Left colon (tissue), 2 donors: ENCODE measurements at places on chromosomes 16 and 17. TPM values are rescaled to one million over a fixed set of nuclear protein-coding genes. Genes with fewer than 3 reads are reported as not detected.
A peak's percentile ranks its signal among the peaks of the same experiment; 100 is the strongest.

STARD3 gene
- 44.3 TPM for total RNA-seq

- DNase-seq, result no peak
Measured at GRCh38 chr16:10976634-10977033, 32.3 kb downstream of the CLEC16A start.

- no peak for DNase-seq
Measured at GRCh38 chr17:696369-696768, 18.3 kb downstream of the VPS53 start.

- DNase-seq, result peak; percentile 80
Measured at GRCh38 chr17:82031885-82032627, 578 bp downstream of the RAC3 start.

- no peak for DNase-seq
Measured at GRCh38 chr16:72311426-72311825, 139.5 kb upstream of the PMFBP1 start.

- DNase-seq, result no peak
Measured at GRCh38 chr16:61926766-61927165, 109.5 kb downstream of the CDH8 start.

- no peak for DNase-seq
Measured at GRCh38 chr16:70696355-70696754, 10.5 kb upstream of the MTSS2 start.

HOXB13 gene
- 88.0 TPM for total RNA-seq

USP43 gene
- 14.4 TPM for total RNA-seq

RCVRN gene
- 0.28 TPM for total RNA-seq

GRCh38 chr17:41343029-41343428 is 7.6 kb downstream of the KRT33A start:
- DNase-seq, result no peak

DHODH gene
- total RNA-seq, result 6.3 TPM

DNA sequence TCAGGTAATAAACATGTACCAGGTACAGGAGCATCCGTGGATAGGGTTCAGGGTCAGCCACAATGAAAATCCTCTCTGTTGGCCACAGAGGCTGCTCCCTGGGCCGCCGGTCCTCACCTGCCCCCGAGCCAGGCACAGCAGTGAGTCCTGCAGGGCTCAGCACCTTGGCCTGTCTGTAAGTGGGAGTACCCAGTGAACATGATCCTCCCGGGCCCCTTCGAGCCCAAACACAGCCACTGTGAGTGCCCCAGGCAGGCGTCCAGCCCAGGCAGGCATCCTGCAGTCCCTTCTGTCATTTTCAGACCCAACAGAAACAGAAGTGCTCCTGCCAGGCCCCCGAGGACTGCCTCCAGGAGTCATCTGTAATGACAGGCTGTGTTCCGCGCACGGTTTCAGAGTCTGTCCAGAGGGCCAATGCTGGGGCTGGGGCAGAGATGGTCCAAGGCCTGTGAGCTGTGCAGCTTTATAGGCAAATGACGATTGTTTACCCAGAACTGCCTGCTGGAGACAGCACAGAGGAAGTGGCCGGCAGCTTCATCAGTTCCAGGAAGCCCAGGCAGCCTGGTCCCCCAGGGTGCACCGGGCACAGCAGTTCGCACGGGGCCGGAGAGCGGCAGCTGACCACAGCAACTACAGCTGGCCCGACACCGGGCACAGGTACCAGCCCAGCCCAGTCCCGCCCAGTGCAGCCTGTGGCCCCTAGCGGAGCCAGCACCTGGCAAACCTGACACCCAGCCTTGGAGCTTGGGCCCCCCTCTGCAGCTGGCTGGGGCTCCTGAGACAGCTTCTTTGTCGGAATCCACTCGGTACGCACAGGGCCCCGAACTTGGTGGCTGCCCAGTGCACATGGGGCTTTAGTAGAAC is 13.2 kb downstream of the SLC7A5 start:
- peak; percentile 88 for DNase-seq

DNA sequence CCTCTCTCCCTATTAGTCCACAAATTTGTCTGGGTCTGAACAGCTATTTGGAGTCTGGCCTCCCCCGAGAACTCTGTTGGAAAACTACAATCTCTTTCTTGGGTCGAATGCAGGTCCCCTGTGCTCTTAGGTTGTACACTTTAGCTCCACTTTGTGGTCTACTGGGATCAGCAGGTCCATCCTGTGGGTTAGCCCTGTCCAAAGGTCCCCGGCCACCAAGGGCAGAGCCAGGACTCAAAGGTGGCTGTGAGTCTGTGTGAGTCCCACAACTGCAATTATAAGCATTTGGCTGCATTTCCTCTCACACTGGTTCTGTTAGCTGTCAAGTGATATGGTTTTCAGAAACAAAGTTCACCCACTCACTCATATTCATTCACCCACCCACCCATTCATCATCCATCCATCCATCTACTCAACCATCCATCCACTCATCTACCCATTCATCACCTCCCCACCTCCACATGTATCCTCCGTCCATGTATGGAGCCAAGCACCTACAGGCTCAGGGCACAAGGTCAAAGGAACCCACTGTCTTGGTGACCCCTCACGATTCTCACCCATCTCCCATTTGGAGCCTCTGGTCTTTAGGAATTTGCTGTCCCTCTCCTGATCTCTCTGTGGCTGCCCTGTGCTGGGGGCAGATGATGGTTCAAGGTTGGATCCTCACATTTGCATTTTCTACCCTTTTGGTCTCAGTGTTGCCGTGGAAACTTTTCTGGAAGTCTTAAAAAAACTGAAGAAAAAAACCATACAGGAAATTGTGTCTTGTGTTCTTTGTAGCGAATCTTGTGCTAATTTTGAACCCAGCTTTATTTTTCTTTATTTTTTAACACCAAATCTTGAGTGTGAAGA is 45.8 kb downstream of the IRF8 start:
- no peak for DNase-seq

DNA sequence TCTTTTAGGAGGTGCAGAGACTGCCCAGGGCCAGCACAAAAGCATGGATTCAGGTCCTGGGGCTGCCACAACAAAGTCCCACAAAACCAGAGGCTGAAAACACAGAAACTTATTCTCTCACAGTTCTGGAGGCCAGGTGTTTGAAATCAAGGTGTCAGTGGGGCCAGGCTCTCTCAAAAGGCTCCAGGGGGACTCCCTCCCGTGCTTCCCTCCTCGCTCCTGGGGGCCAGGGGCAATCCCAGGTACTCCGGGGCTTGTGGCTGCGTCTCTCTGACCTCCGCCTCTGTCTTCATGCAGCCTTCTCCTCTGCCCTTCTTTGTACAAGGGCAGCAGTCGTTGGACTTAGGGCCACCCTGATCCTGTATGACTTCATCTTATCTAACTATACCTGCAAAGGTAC is 8.3 kb upstream of the RBFOX3 start:
- DNase-seq, result peak; percentile 4

ICAM2 gene
- total RNA-seq, result 11.5 TPM

- no peak for DNase-seq
Measured at GRCh38 chr16:65875381-65876055, 491.0 kb upstream of the CDH5 start.

DNA sequence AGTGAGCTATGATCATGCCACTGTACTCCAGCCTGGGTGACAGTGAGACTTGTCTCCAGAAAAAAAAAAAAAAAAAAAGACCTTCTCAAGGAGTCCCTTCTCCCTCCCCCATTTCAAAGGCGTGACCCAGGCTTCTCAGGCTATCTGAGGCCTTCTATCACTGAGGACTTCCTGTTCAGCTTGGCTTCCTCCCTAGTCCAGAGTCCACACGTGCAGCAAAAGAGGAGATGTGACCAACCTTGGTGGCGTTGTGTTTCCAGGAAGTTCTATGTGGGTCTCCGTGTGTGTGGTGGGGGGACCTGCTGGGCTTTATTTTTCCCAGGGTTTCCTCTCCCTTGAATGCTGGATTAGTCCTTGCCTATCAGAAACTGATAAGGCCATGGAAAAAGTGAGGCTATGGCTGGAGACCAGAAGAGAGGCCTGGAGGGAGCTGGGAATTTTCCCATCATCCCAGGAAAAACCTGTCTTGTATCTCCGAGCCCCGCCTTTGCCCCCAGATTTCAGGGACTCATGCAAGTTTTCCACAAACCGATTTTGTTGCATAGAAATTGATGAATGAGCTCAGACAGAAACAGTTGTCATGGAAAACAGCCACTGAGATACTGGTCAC is 148.1 kb downstream of the SALL1 start:
- no peak for DNase-seq

GRCh38 chr17:71762526-71762925 is 358.3 kb upstream of the SOX9 start:
- DNase-seq, result no peak

- DNase-seq, result no peak
Measured at GRCh38 chr17:42177684-42178083, 3.3 kb downstream of the KCNH4 start.

GRCh38 chr16:2874912-2875362 is 8.1 kb upstream of the FLYWCH2 start:
- DNase-seq, result peak; percentile 74

GRCh38 chr16:30381291-30382041 is 895 bp downstream of the SEPTIN1 start:
- no peak for DNase-seq

KRTAP1-5 gene
- total RNA-seq, result not detected

GRCh38 chr16:29995324-29995910 is at the start of gene HIRIP3:
HIRIP3 (minus strand) TSS chr16:29995617; CDS start chr16:29995605, 12 bp downstream.
- DNase-seq, result peak; percentile 90

CASKIN2 gene
- 30.6 TPM for total RNA-seq

DNA sequence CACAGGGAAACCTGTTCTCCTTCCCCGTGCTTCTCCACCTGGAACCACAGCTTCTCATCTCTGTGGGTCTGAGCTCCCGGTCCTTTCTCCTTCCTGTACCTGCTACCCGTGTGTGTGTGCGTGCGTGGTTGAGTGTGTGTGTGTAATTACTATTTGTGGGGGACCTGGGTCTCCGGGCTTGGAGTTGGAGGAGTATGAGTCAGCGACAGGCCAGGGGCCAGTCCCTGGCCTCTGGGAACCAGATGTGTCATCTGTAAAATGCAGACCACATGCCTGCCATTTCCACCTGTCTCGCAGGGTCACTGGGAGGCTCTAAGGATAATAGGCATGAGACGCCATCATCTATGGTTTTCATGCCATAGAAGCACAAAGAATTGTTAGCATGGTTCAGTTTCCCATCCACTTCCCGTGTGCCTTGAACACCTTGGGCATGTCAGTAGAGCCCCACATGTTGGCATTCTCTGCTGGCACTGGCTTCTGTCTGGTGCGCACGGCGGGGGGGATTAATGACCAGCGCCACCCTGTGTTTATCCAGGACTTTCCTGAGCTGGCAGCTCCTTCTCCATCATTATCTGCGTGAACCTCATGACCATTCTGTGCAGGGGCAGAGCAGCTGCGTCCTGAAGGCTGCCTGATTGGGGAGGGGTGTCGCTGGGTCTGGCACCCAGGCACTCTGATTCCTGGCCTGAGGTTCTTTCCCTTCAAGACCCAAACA is 1.5 kb downstream of the ZNF205 start:
- DNase-seq, result no peak

SLFN5 gene
- 12.8 TPM for total RNA-seq

DNA sequence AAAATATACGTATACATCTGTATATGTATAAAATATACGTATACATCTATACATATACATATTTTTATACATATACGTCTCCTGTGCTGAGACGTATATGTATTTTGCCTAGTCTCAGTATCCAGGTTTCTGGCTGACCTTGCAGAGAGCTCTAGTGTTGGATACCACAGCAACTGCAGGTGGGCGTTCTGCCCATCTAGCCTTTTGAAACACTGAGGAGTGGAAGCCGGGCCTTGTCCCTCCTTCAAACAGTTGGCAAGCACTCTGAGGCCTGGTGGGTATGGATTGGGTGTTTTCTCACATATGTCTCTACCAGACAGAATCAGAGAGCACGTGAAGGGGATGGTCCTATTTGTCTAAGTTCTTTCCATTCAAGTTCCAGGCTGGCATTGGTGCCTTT is 39.4 kb upstream of the MRC2 start:
- no peak for DNase-seq

DNA sequence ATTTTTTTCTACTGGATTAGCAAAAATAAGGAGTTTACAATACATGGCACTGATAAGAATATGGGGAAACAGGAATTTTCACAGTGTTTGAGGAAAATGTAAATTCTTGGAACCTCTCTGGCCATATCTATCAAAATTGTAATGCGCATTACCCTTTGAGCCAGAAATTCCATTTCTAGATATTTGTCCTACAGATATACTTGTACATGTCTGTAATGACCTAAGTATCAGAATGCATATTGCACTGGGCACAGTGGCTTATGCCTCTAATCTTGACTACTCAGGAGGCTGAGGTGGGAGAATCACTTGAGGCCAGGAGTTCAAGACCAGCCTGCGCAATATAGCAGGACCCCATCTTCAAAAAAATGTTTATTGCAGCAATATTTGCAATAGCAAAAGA is 25.8 kb upstream of the HAS3 start:
- no peak for DNase-seq

DNA sequence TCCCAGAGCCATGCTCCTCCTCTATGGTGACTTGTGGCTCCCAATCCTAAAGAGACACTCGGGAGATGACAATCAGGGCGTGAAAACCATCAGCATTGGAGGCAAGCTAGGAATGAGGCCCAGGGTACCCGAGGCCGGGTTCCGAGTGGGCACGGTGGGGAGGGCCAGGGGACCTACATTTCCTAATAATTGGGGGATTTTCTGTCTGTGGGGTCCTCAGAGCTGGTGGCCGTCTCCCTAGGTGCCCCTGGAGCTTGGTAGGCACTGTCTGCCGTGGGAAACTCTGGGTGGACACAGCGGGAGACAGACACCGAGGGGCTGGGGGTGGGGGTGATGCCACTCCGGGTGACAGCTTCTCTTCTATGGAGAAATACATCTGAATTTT is 312.5 kb upstream of the TNRC6C start:
- no peak for DNase-seq

DNA sequence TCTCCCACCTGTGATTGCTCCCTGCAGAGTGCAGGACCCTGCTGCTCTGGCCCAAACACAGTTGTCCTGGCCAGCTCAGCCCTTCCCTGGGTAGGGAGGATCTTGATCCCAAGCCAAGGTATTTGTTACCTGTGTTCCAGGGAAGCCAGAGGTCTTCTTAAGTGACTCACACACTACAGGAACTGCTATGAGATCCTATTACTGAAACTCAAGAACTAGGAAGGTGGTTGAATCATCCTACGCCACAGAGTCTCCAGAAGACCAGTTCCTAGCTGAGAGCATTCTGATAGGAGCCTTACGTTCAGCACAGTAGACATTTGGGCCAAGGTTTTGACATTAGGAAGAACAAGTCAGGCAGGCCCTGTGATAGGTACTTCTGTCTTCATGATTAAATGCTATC is 12.0 kb downstream of the CHST6 start:
- DNase-seq, result no peak

CLEC19A gene
- total RNA-seq, result not detected

- no peak for DNase-seq
Measured at GRCh38 chr16:25344006-25344405, 86.4 kb upstream of the ZKSCAN2 start.

DNA sequence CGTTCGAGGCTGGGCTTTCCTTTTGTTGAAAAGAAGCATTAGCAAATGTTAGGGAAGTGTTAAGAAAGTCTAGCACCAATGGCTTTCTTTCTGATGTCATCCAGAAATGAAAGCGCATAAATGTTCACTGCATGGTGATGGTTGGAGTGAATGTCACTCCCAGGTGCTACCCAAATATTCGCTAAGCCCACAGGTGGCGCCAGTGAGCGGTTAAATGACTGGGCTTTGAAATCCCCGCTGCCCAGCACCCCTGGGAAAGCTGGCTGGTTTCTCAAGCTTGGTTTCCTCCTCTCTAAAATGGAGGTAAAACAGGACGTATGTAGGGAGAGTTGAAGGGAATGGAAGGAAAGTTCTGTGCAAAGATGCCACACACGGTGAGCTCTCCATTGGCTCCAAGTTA is 104.4 kb downstream of the IRX5 start:
- DNase-seq, result no peak

GRCh38 chr16:11004351-11004750 is 60.0 kb downstream of the CLEC16A start:
- DNase-seq, result no peak
